Cardiac septum (tissue), 1 donor: ENCODE measurements at places on chromosomes 11 and 22. TPM values are rescaled to one million over a fixed set of nuclear protein-coding genes. Genes with fewer than 3 reads are reported as not detected.

Gene ACTN3
- 0.11 TPM for total RNA-seq

- DNase-seq = no peak
Observed at GRCh38 chr11:87712391-87712790, 462.9 kb downstream of the RAB38 start.

- DNase-seq = no peak
Observed at GRCh38 chr22:49278340-49278739, 549.3 kb downstream of the BRD1 start.

Gene DEUP1
- not detected for total RNA-seq

DNA sequence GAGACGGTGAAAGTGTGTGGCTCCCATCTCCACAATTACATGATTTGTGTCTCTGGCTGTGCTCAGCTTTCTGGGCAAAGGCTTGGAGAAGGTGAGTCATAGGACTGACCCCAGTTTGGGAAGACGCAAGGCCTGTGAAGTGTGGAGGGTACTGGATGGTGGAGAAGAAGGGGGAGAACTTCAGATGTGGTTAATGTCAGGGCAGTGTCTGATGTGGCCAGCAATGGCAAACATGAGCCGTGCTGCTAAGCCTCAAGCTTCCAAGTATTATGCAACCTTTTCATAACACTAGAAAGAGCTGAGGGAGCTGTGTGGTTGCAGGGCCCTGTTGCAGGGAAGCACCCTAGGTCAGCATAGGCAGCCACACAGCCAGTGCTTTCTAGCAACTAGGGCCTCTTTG is 110.9 kb downstream of the NTM start:
- DNase-seq = no peak

- DNase-seq = no peak
Observed at GRCh38 chr11:71268706-71269321, 16.4 kb upstream of the SHANK2 start.
